ENCODE measurements at places on chromosomes 7 and 10. TPM values are rescaled to one million over a fixed set of nuclear protein-coding genes. Genes with fewer than 3 reads are reported as not detected.

DNA sequence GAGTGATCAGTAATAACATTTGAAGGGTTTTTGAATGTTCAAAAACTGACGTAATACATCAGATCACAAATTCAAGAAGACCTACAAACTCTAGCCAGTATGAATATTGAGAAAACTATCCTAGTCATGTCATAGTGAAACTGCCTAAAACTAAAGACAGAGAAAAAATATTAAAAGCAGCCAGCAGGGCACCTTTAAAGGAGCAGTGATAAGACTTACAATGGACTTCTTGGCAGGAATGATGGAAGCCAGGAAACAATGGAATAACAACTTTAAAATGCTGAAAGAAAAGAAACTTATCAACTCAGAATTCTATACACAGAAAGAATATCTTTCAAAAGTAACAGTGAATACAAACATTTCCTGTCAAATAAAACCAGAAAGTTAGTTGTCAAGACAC lies 78.3 kb upstream of the CTBP2 start:
- DNase-seq, result no peak

DNA sequence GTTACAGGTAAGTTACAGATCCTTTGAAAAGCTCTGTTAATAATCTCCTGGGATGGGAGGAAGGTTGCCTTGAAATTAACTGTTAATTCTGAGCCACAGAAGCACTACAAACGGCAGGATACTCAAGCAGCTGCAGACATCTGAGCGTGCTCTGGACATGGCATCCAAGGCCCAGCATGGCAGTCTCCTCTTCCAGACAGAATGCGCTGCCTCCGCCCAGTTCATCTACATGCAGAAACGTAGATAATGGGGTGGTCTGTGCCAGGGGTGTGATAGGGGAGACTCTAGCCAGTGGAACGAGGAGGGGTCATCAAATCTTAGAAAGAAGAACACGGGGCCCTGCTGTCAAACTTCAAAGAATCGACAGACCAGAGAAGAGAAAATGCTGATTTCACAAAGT lies 13.8 kb downstream of the VIPR2 start:
- no peak for DNase-seq

DNA sequence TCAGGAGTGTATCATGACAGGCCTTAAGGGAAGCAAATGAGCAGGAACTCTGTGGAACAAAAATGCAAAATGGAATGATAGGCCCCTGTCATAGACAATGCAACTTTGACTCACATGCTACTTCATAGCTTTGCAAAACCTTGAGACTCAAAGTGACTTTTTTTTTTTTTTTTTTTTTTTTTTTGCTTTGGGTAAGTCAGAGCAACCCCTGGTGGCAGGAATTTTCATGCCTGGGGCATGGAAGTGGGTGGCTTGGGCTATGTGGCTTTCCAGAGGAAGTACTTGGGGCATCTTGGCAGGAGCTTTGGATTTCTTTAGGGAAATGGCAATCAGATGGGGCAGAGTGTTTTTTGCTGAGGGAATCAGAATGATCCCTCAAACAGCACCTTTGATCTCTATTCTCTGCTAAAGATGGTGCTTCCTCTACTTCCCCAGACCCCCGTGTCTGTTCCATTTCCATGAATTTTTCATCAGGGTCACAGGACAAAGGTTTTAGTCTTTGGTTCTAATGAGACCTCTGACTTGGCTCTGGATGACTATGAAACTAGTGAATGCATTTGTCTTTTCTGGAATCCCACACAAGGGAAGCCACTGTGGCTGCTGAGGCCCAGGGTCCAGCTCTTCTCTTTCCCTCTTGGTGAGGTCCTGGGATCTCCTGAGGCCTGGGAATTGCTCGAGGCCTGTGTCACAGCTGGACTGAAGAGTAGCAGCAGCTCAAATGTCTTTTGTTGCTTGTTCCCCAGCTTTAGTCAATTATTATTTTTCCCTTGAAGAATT lies 62.8 kb downstream of the TACC2 start:
- peak; percentile 70 for DNase-seq

DNA sequence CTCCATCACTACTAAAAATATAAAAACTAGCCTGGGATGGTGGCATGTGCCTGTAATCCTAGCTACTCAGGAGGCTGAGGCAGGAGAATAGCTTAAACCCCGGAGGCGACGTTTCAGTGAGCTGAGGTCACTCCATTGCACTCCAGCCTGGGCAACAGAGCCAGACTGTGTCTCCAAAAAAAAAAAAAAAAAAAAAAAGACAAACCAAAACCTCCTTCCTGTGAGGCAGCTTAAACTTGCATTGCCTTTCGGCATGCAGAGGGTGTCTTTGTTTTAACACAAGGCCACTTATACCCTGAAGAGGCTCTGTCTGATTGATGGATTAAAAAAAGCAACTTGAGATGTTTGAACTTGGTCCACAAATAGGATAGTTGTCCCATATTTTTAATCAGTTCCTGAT lies 128.4 kb upstream of the RSU1 start:
- no peak for DNase-seq

GRCh38 chr7:76356823-76357222 lies 2.0 kb downstream of the YWHAG start:
- DNase-seq, result peak; percentile 36

DNA sequence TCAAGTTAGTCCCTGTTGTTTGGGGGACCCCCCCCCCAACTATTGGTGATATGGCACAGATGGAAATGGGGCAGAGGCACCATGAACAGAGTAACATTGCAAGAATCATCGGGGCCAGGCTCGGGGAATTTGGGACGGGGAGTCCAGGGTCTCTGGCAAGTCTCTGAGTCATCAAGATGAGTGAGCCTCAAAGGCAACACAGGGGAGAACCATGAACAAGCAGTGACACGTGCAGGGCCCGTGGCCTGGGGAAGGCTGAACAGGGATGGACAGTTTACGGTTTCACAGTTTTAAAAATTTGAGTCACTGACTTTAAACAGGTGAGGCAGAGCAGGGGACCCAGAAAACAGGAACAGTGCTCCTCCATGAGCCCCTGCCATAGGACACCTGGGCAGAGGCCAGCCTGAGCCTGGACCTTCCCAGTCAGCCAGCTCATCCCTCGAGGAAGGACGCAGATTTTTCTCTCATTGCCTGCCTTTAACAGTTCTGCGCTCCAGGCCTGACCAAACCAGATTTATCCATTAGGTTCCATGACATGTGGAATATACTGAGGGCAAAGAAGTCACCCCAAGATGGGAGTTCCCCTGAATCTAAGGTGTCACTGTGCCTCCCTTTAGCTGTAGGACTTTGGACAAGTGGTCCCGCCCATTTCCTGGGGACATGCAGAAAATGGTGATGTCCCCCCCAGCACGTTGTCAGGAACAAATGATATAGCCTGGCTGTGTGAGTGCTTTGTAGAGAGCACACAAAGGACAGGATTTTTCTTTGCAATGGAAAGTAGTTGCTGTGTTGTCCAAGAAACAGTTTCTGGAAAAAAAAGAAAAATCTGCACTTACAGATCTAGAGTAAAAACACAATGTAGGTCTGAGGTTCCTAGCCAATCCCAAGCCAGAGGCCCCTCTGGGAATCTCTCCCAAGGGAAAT lies 23.8 kb downstream of the CHST15 start:
- DNase-seq, result no peak

- no peak for DNase-seq
Measured at GRCh38 chr7:27997188-27997707, 183.3 kb downstream of the JAZF1 start.

DNA sequence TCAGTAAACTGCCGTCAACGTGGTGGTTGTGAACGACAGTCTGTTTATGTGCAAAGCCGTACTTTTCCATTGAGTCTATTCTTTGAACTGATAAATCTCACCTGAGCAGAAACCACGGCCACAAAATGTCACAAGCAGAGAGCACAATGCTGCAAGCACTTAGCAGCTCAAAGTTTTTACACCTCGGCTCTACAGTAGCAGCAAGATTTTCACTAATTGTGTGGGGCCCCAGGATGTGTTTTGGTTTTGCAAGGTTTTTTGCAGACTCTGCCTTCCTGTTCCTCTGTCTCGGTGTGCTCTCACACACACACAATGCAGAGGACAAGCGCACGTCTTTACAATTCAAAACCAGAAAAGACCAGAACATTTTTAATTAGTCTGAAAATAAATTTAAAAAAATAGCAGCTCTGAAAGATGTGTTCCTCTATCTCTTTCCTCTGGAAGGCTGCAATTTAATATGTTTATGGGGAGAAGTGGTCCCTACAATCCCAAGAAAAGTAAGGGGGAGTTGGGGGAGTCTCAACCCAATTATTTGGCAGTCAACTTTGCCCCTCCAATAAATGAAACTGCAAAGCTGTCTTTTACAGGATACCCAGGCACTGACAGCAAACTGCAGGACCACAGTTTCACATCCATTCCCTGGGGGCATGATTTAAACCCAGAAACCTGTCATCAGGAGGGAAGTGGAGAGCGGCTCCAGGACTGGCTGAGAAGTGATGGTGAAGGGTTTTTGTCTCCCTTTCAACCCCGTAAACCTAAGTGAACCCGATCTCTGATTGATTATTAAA lies 73.8 kb upstream of the SFMBT2 start:
- DNase-seq, result peak; percentile 42

GRCh38 chr10:53088961-53089360 lies 316.4 kb upstream of the MBL2 start:
- no peak for DNase-seq

- DNase-seq, result no peak
Measured at GRCh38 chr7:42232275-42232674, 4.7 kb downstream of the GLI3 start.

GRCh38 chr7:40571796-40572195 lies 437.0 kb downstream of the SUGCT start:
- no peak for DNase-seq

GRCh38 chr7:150357270-150357669 lies 11.4 kb upstream of the REPIN1 start:
- DNase-seq, result no peak

The FAM25G gene
- total RNA-seq, result not detected

The GBX1 gene
- total RNA-seq, result not detected

The LRRC18 gene
- 0.20 TPM for total RNA-seq

The CTAGE4 gene
- 7.5 TPM for total RNA-seq

The SUN3 gene
- total RNA-seq, result not detected

The ADAMTS14 gene
- 4.3 TPM for total RNA-seq

The AKR1C4 gene
- 9.1 TPM for total RNA-seq
